Adrenal gland (tissue), 19 donors: ENCODE measurements at places on chromosomes 7 and 10. TPM values are rescaled to one million over a fixed set of nuclear protein-coding genes. Genes with fewer than 3 reads are reported as not detected.

GRCh38 chr10:132184816-132185593 lies 1.7 kb upstream of the DPYSL4 start:
- DNase-seq, result no peak

- peak; percentile 95 for DNase-seq
Measured at GRCh38 chr10:11757821-11758463, 15.8 kb downstream of the ECHDC3 start.

Gene GPR37
- not detected for polyA plus RNA-seq

GRCh38 chr10:109819807-109820206 lies 103.5 kb downstream of the XPNPEP1 start:
- DNase-seq, result no peak

DNA sequence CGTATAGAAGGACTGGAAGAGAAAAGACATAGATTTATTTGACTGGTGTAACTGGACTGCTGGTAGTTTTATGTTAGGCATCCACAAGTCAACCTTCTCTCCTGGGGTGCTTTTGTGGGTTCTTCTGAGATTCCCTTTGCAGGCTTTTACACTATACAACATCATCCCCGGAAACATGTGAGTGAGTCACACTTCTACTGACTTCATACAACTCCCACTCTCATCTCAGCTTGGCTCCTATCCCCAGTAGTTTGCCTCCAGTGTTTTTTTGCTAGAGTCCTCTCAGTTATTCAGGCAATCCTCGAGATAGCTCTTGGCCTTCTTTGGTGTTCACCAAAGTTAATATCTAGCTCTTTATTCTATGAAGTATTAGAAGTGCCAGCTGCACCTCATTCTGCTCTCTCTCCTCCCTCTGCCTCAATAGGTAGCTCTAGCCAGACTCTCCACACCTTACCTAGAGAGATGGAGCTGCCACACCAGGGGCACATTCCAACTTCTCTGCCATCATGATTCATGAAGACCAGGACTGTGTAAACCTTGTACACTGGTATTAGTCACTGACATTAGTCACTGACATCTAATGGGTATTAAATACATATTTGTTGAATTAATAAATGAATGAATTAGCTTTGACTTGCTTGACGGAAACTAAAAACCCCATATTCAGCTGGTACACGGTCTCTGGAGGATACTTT lies 281.9 kb downstream of the PPP1R3A start:
- no peak for DNase-seq

Gene IGF2BP3
- not detected for polyA plus RNA-seq

GRCh38 chr10:123136221-123136805 lies 543 bp downstream of the HMX3 start:
- DNase-seq, result no peak

Gene CAMK2B
- 12.1 TPM for polyA plus RNA-seq

- DNase-seq, result peak; percentile 10
Measured at GRCh38 chr7:3301831-3302618, 973 bp downstream of the SDK1 start.

DNA sequence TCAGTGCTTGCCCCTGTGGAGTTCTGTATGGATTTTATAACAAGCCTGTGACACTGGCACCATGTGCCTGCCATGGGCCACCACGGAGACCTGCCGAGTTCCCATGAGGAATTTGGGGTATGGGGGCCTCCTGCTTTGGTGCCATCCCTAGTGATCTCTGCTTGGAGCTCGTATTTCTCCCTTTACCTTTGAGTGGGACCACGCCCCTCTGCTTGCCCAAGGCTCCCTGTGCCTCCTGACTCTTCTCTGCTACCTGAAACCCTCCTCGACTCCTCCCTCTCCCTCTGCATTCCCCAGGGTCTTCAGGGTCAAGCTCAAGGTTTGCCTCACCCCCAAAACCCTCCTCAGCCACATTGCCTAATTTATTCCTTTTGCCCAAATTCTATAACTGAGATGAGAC lies 225.0 kb downstream of the BUB3 start:
- no peak for DNase-seq

Gene GRM3
- 1.9 TPM for polyA plus RNA-seq

GRCh38 chr10:92407305-92408016 lies 116.5 kb downstream of the MARCHF5 start:
- DNase-seq, result peak; percentile 51

GRCh38 chr10:124344266-124344590 lies 74.5 kb downstream of the OAT start:
- no peak for DNase-seq

Gene CYP2C9
- 0.38 TPM for polyA plus RNA-seq

Gene VAX1
- not detected for polyA plus RNA-seq

Gene NUTM2B
- polyA plus RNA-seq, result 0.22 TPM

Gene OR2A1
- polyA plus RNA-seq, result 0.13 TPM

Gene SPAG6
- polyA plus RNA-seq, result not detected
